Head of caudate nucleus (tissue), 42 donors: ENCODE measurements at places on chromosomes 16 and 17.

- no peak for DNase-seq
Observed at GRCh38 chr17:53722407-53722806, 100.3 kb upstream of the KIF2B start.

- no peak for DNase-seq
Observed at GRCh38 chr17:50132104-50132794, 2.3 kb upstream of the SAMD14 start.

DNA sequence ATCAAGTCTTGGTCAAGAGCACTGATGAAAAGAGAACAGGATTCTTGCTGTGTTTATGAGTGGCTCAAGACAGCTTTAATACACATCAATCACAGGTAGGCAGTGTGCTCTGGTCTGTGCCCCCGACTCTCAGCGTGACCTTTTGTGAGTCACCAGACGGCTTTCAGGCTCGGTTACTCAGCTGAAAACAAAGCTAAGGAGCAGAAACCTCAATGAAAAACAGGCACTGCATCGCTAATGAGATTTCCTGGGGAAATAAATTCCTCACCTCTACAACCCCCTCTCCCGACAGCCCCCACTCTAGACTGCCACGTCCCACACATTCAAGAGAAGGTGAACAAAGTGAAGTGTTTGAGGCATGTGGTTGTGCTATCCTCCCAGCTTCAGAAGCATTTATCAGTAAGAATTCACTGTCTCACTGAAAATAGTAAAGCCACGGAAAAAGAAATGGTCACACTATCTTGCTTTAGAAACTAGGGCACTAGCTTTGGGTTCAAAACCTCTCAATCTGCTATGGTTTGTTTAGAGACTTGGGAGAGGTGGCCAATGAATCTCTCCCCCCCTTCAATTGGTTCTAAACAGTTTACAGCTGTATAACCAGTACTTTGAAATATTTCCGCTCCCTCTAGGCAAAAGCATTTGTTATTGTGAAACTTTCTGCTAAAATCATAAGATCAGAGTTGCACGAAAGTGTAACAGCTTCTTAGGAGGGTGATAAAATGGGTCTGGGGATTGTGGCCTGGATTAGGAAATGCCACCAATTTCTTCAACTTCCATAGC lies 199.5 kb upstream of the PMFBP1 start:
- no peak for DNase-seq

DNA sequence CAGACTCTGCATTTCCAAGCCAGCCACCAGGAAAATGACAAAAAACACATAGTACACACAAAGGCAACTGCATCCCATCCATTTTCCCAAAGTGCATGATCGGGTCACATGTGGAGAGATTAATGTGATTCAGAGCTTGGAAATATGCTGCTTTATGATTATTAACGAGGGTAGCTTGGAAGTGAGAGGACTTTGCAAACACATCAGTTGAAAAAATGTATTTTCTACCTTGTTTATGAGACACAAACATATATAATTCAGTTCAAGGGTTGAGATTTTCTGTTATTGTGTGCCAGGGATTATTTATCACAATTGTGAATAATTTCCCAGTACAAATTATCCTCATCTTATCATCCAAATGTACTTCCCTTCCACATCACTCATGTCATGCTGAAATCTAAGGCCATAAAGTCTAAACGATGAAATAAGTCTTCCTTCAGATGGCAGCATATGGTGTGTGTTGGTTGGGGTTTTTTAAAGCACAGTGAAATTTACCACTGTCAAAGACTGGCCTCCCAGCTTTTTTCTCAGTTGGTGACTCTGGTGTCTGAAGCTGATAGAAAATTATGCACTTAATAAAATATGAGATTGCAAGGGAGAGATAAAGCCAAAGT lies 104.7 kb upstream of the ADAMTS18 start:
- no peak for DNase-seq

DNA sequence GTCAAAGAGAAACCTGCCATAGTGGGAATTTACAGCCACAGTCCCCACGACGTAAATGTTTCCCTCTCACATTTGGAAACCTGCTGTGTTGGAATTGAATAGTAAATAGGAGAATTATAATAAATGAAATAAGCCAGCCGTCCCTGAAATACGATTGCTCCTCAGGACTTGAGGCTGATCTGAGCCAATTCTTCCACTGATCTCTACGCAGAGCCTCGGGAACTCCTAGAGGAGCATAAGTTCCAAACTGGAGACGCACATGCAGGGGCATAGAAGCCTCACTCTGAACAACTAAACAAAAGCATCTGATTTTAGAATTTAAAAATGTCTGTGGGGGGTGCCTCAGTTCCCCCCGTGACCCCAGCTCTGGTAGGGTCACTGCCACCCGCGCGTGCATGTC lies 10.2 kb upstream of the TEX19 start:
- DNase-seq: no peak

DNA sequence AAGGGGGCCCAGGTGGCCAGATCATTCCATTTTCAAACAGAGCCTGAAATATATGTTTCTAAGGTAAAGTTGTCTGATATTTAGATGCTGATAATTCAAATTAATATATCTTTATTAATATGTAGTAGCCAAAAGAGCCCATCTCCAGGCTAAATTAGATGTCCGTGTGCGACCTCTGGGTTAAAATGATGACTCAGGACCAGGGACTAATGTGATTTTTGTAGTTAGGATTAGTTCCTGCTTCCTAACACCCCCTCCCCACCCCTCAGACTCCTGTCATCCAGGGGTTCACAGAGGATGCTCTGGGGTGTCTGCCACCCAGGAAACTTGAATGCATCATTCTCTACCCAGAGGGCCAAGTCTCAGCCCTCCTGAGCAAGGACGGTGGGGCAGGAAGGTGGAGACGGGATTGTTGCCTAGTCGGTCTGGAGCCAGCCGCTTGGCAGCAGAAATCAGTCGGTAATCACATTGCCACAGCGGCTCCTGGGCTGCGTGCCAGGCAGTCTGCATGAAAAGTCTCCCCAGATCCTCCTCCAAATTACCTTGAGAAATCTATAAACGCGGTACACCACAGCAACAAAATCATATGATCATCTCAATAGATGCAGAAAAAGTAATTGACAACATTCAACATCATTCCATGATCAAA lies 29.8 kb downstream of the CNGB1 start:
- DNase-seq: peak; percentile 38

GRCh38 chr16:56408379-56409098 lies 16.8 kb downstream of the AMFR start:
- no peak for DNase-seq

GRCh38 chr16:86848821-86849220 lies 270.5 kb downstream of the FOXL1 start:
- no peak for DNase-seq

DNA sequence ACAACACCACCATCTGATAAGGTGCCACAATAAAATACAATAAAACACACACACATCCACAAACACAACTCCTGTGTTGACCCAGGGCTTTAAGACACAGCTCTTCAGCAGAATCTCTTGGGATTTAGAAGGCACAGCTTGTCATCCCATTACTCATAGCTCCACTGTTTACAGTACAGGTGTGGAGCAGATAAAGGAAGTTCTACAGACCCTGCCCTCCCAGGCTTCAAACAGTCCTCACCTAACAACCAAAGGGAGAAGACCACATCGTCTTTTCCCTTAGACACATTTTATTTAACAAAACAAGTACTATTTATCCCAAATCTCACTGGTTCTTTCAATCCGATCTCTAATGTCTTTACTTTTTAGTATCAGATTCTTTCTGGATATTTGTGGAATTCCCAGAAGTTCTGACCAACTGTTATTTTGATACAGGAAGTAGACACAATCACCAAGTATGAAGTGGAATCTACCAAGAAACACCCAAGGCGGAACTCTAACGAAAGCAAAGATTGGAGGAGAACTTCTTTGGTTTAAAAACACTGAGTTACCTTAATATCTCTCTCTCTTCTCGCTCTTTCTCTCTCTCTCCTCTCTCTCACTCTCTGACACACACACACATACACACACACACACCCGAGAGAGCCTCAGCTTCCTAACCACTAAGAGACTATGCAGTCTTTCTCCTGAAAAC lies 46.1 kb downstream of the CYTH1 start:
- DNase-seq: no peak

DNA sequence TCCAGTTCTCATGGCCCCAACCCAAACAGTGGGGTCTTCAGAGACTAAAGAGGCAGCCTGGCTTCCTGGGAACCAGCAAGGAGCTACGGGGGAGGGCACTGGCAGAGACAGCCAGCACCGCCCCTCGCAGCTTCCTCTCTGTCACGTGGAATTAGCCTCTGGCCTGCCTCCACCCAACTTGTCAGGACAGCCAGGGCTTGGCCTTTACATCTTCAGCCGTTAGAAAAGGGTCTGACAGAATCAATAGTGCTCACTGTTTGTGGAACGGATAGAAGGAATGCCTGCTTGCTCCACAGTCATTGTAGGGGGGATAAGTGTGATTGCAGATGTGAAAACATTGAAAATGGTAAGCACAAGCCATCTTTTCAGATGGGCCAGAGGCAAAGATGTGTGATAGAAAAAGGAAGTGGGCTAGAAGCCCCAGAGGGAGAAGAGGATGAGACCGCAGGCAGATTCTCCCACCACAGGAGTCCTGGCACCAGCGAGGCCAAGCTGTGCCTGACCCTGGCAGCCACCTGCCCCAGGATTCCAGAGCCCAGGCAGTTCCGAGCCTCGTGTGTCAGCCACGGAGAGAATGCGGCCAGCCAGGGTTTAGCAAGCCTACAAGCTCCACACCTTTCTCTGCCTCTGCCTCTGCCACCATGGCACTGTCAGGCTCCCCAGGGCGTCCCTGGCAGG lies 18.6 kb downstream of the GRIN2C start:
- DNase-seq: peak; percentile 81

- DNase-seq: peak; percentile 36
Observed at GRCh38 chr17:50346313-50347116, 589 bp downstream of the XYLT2 start.

DNA sequence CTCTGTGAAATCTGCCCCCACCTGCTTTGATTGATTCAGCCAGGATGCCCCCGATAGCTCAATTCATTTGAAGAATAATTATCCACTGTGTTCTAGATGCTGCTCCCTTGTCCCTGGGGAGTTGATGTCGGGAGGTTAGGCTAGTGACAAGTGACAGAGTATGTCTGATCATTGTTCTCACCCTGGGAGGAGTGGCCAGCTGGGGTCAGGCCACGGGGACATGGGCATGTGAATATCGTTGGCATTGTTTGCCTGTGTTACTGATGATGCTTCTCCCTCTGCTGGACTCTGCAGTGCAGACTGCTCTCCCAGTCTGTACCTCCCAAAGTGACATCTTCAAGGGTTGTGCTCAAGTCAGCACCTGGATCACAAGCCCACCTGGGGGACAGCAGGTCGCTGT lies 89.9 kb upstream of the C16orf82 start:
- no peak for DNase-seq

- DNase-seq: no peak
Observed at GRCh38 chr17:73198930-73199260, 6.0 kb downstream of the COG1 start.

GRCh38 chr16:21610006-21610544 lies 10.7 kb downstream of the METTL9 start:
- DNase-seq: no peak

- no peak for DNase-seq
Observed at GRCh38 chr16:79250502-79251098, 349.9 kb downstream of the MAF start.

- no peak for DNase-seq
Observed at GRCh38 chr16:86345516-86345915, 164.8 kb upstream of the FOXF1 start.

DNA sequence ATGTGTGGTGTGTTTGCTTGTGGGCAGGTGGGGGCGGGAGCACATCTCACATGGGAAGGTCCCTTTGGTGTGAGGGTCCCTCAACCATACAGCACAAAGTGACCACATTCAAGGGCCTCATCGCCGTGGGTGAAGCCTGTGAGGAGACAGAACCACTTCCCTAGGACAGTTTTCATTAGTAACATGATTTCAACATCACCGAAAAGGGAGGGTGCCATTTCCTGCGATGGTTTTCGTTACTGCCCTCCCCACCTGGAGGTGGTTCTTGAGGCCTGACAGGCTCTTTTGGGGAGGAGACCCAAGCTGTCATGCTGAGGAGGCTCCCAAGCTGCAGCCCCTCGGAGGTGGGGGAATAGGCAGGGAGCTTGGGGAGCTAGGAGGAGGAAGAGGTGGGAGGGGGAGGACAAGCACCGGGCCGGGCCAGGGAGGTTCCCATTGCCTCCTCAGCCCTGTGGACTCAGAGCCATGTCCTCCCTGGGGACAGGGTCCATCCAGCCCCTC lies 9.5 kb downstream of the CD300LB start:
- no peak for DNase-seq

GRCh38 chr16:4016658-4017057 lies 99.6 kb downstream of the ADCY9 start:
- no peak for DNase-seq

- no peak for DNase-seq
Observed at GRCh38 chr17:28811651-28812090, 30.9 kb downstream of the FAM222B start.

GRCh38 chr17:8870406-8871040 lies 3.0 kb upstream of the PIK3R6 start:
- peak; percentile 23 for DNase-seq

DNA sequence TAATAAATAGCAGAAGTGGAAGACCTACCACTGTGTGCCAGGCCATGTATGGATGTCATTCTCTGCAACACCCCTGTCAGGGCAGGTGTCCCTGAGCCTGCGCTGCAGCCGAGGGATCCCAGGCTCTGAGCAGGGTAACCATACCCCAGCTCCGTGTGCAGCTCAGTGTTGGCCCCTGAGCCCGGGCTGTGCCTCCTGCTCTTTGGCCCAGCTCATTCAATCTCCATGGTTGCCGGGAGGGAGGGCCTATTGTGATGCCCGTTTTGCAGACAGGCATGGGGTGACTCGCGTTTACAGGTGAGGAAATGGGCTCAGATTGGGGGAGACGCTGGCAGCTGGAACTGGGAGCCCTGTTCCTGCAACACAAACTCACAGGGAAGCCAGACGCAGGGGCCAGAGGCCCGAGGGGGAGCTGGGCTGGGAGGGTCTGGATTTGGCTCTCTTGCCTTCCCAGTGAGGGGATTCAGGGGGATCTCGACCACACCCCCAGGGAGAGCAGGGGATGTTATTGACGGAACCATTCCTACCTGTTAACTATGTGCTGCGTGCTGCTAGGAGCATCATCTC lies 190.5 kb downstream of the IRF8 start:
- DNase-seq: no peak

- no peak for DNase-seq
Observed at GRCh38 chr16:13866073-13866472, 53.9 kb upstream of the ERCC4 start.

DNA sequence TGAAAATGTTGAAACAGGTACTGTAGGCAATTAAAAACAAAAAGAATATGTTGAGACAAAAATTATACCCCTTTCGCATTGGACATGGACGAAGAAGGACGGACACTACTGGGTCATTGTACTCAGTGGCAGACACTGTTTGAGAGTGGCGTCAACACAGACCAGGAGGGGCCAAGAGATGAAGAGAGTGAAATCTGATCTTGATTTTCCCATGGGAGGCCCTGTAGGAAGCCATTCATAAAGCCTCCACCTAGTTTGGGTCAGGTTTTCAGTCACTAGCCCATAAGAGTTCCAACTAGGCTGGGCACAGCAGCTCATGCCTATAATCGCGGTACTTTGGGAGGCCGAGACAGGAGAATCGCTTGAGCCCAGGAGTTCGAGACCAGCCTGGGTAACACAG lies 23.6 kb upstream of the SMURF2 start:
- no peak for DNase-seq

GRCh38 chr16:81071805-81072204 lies 5.2 kb downstream of the C16orf46 start:
- DNase-seq: no peak

GRCh38 chr16:8951447-8952280 lies 12.0 kb downstream of the USP7 start:
- no peak for DNase-seq
